KBM-7 (cell line): ENCODE measurements at places on chromosomes 13 and 19.

GRCh38 chr13:33032037-33032625 lies 15.9 kb downstream of the KL start:
- no peak for DNase-seq

- DNase-seq, result no peak
These were observed 1.6 kb upstream of the SLC7A10 start for GRCh38 chr19:33227242-33227650.

GRCh38 chr13:48910686-48911085 lies 65.0 kb upstream of the FNDC3A start:
- DNase-seq, result no peak

GRCh38 chr13:90105276-90105675 lies 1242.2 kb upstream of the MIR17HG start:
- no peak for DNase-seq

DNA sequence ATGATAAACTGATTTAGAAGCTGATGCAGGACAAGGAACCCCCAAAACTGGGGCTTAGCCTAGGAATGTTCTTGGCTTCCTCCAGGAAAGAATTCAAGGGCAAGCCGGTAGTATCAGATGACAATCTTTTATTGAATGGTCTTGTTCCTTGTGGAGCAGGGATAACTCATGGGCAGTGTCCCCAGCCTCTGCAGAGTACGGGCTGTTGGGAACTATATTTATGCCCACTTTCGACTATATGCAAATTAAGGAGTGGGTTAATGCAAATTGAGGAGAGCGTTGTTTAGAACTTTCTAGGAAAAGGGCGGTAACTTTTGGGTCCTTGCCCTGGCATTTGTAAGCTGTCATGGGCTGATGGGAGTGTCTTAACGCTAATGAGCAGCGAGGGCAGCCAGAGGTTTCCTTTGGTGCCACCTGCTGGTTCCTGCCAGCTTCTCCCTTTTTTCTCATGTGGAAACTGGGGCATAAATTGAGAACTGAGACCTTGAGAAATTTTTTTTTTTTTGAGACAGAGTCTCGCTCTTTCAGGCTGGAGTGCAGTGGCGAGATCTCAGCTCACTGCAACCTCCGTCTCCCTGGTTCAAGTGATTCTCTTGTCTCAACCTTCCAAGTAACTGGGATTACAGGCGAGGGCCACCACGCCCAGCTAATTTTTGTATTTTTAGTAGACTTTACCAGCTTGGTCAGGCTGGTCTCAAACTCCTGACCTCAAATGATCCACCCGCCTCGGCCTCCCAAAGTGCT lies 79.4 kb upstream of the ABCC4 start:
- peak; percentile 95 for DNase-seq

DNA sequence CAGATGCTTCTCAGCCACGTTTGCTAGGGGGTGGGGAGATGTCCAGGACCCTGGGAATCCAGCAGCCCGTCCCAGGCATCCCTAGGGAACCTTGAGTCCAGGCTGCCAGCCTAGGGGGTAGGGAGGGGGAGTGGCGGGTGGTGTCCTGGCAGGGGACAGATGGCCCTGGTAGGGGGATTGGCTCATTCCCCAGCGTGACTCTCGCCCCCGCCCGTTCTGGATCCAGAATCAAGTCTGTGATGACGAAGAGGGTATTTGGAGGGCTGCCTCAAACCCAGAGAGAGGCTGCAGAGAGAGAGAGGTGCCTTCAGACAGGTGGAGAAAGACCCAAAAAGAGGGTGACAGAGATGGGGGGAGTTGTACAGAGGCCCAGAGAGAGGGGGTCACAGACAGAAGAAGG lies 4.1 kb downstream of the SLC17A7 start:
- no peak for DNase-seq

GRCh38 chr13:99191900-99192399 lies 8.7 kb upstream of the UBAC2 start:
- DNase-seq, result no peak
